IPS DF 6.9 (cell line): ENCODE measurements at places on chromosomes 6 and 20.

- peak; percentile 71 for DNase-seq
Observed at GRCh38 chr6:37691904-37692806, 5.5 kb downstream of the MDGA1 start.

DNA sequence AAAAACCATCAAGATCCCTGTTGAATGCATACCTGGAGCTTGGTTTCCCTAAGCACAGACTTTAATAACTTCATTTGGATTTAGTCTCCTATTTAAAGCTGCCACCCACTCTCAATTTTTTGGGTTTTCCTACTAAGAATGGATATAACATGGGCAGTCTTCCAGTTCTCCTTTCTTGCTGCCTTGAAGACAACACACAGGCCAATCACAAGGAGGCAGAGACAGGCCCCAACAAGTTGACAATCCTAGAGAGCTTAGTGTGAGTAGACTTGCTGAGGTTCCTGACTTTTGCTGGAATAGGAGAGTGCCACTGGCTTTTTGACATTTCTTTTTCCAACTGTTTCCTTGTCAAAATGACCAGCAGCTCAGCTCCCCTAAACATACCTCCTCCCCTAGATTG lies 112.3 kb upstream of the ESR1 start:
- DNase-seq, result no peak

- DNase-seq, result no peak
Observed at GRCh38 chr6:111230351-111231089, 143.2 kb downstream of the SLC16A10 start.

- DNase-seq, result no peak
Observed at GRCh38 chr6:73505142-73505541, 15.7 kb downstream of the EEF1A1 start.

DNA sequence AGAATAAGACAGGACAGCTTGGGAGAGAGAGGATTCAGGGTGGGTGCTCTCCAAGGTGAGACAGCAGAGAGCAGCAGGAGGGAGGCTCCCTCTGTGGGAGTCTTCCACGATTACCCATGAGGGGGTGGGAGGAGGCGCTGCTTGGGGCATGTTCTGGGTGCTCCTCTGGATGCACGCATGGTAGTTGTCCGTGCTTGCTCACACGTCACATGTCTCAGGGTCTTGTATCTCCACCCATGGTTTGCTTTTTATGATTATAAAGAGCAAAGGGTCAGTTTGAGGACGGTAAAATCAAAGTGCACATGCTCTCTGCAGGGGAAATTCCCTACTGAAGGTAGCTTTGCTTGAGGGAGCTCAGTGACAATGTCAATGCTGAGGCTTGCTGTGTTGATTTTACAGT lies 338.4 kb downstream of the THBS2 start:
- DNase-seq, result no peak
